ENCODE measurements at places on chromosomes 2 and 18.
A peak's percentile ranks its signal among the peaks of the same experiment; 100 is the strongest.

GRCh38 chr2:128770143-128771085 is 451.7 kb upstream of the HS6ST1 start:
- DNase-seq = no peak

DNA sequence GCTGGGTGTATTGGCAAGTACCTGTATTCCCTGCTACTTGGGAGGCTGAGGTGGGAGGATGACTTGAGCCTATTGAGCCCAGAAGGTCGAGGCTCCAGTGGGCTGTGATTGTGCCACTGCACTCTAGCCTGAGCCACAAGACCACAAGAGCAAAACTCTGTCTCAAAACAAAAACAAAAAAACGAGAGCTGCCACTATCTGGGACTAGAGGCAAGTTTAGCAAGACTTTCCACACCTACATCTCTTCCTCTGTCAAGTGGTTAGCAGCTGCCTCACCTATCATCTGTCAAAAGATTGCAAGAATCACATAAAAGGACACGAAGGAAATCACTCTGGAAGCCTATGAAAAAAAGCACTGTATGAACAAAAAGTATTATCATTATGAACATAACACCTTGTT is 55.2 kb upstream of the RIOK3 start:
- no peak for DNase-seq

DNA sequence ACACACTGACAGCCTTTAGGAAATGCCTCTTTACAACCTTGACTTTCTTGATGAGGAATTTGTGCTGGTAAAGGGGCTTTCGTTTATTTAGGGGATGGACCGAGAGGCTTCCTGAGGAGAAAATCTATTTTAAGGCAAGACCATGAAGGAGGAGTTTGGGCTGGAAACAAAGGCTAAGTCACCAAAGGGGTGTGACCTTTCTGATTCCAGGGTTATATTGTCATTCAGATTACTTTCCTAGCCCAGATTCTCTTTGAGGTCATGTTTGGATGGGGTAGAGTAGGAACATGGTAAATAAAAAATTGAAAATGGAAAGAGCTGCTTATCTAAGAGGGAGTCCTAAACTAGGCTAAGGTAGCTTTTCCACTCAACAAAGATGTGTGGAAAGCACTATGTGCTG is 77.1 kb upstream of the UGP2 start:
- no peak for DNase-seq

DNA sequence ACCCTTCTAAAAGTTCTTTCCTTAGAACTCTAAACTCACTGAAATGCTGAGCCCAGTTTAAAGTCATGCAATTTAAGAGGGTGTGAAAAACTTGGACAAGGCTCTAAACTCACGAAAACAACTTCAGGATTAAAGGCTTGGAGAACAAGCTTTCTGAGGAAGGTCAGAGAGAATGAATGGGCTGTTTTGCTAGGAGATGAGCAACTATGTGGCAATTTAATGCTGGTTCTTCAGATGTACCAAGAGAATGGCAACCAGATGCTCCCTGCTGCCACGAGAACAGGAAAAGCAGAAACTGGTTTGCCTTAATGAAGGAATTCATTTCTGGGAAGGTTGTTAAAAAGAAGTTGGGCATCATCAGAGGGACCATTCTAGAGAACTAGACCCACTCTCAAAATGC is 77.8 kb upstream of the PMAIP1 start:
- no peak for DNase-seq

DNA sequence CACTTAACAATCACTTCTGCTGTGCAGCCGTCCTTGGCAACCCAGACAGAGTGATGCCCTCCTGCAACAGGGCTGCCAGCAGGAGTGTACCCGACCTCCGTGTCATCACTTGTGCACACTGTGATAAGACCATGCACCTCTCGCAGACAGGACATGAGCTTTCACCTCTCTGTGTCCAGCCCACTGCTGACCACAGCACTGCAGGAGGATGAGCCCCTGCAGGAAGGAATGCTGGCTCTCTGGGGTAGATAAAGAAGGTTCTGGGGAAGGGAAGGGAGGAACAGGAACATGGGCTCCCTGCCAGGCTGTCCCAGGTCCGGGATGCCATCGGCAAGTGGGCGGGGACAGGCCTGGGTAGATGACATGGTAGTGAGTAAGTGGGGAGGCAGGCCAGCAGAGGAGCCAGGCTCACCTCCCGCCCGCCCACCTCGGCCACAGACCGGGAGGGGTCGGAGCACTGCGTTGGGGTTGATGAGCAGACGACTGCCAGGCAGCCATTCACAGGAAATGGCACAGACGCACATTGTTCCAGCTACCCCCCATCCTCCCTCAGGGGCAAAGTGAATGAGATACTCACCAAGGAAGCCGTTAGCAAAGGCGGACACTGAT is 18.6 kb upstream of the COL6A3 start:
- DNase-seq = peak; percentile 40

- no peak for DNase-seq
Observed at GRCh38 chr18:9417073-9417851, 58.1 kb upstream of the RALBP1 start.

GRCh38 chr18:37922162-37922561 is 356.6 kb upstream of the CELF4 start:
- DNase-seq = no peak

- DNase-seq = no peak
Observed at GRCh38 chr2:10759151-10759714, 37.8 kb downstream of the ATP6V1C2 start.

DNA sequence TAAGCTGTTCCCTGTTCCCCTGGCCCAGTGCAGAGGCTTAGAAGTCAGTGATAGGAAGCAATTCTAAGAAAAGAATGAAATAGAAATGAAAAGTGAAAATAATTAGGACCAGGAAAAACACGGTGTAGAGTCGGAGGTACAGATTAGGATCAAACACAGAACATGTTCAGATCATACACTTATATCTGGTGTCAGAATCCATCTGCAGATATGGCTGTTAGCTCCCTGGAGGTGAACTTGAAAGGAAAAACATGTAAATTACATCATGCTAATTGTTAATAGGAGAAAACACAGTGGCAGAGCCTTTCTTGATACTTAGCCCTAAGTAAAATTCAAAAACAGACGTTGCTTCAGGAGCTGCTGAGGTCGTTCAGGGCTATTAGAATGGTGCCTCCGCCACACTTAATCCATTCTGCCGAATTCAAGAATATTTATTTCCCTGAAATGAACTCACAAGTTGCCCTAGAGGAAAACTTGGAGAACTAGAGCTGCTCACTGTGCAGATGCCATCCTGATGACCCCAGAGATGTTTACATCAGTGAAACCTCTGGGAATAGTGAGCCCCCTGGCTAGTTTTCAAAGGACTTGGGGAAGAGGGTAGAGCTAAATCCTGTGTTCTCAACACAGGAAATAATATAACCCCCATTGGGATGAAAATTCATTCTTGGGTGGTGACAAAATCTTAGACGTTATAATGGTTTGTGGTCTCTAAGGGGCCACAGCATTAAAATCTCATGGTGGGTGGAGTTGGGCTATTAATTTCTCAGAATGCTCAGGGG is 27.5 kb downstream of the LPIN1 start:
- no peak for DNase-seq

DNA sequence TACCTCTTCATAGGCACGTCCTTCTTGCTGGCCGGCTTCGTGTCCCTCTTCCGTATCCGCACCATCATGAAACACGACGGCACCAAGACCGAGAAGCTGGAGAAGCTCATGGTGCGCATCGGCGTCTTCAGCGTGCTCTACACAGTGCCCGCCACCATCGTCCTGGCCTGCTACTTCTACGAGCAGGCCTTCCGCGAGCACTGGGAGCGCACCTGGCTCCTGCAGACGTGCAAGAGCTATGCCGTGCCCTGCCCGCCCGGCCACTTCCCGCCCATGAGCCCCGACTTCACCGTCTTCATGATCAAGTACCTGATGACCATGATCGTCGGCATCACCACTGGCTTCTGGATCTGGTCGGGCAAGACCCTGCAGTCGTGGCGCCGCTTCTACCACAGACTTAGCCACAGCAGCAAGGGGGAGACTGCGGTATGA is 2.3 kb downstream of the FZD7 start:
- DNase-seq = no peak

- DNase-seq = no peak
Observed at GRCh38 chr2:237665713-237666143, 38.3 kb downstream of the LRRFIP1 start.

DNA sequence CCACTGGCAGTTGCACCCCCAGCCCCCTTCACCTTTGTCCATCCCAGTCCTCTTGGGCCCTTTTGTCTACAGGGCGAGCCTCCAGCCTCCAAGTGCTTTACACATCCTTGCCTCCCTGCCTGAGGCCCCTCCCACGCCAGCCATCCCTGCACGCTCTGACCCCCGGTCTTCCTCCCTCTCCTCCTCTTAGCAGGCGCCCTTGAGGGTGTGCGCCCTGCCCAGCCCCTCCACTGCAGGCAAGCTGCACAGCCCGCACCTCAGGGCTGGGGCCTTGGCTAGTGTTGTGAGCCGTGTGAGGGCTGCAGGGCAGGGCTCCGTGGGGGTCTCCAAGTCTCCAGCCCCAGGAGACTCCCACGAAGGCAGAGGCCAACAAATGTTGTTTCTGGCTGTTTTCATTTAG is 6.9 kb downstream of the BOK start:
- no peak for DNase-seq

DNA sequence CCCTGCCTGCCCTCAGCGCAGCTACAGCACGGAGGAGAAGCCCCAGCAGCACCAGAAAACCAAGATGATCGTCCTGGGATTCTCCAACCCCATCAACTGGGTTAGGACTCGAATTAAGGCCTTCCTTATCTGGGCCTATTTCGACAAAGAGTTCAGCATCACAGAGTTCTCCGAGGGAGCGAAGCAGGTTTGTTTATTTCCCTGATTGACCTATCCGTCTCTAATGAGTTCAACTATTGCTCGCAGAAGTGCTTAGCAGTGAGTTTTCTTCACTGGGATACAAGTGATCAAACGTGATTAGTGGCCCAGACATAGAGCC is 639 bp downstream of the MAIP1 start:
- no peak for DNase-seq

DNA sequence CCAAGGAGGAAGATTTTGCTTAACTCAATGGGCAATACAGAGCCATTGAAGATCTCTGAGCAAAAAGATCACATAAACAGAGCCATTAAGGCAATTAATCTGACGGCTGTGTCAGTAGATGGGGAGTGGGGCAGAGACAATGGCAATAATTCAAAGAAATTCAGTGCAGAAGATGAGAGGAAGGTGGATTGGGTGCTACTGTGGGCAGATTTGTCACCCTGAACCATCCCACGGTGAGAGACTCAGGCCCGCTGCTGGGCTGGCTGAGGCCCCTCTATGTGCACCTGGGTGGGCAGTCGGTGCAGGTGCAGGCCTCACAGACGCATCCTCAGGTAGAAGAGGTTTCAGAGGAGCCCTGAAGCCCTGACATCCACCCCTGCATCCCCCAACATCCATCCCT is 458.6 kb downstream of the EIPR1 start:
- no peak for DNase-seq

DNA sequence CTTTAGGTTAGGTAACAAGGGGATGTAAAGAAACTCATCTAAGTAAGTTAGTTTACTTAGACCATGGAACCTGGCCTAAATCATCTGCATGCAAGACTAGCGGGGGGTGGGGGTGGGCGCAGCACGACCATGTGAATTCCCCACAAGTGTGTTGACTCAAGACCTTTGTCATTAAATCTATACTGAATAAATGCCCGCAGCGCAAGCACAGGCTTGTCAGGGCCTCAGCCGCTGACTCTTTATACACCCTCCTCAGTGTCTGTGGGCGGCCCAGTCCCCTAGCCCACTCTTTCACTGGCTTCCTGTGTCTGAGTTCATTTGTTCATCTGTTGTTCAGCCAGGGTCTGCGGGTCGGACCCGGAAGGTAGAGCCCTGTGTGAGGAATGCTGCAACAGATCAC is 17.8 kb downstream of the MAP3K2 start:
- no peak for DNase-seq

DNA sequence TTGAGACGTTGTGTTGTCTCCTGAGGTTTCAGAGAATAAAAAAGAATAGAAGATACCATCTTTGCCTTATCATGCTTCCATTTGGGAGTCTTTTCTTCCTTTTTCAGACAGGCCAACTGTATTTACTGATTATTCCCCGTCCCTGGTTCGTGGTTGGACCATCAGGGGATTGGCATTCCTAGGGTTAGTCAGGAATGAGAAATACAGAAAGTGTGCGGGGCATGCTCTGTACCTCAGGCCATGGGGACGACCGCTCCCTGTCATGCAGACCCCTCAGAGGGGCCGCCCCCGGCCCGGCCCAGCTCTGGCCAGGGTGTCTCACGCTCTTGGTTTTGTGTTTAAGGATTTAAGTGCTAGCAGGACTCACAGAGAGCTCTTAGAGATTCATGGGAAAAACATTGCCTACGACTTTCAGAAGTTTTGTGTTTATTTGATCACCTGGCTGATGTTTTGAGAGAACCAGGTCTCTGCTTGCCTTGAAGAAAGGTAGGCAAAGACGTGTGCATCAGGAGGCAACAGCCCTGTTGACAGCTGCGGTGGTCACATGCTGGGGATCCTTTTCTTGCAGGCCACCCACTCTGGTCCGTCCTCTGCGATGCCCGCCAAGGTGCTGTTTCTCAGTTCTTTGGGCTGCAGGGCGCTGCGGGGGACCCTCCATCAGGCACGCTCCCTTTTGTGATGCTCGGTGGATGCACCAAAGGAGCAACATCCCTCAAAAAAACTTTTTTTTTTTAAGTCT is 317.8 kb downstream of the AGAP1 start:
- no peak for DNase-seq

- no peak for DNase-seq
Observed at GRCh38 chr2:41900101-41900577, 147.7 kb upstream of the PKDCC start.

DNA sequence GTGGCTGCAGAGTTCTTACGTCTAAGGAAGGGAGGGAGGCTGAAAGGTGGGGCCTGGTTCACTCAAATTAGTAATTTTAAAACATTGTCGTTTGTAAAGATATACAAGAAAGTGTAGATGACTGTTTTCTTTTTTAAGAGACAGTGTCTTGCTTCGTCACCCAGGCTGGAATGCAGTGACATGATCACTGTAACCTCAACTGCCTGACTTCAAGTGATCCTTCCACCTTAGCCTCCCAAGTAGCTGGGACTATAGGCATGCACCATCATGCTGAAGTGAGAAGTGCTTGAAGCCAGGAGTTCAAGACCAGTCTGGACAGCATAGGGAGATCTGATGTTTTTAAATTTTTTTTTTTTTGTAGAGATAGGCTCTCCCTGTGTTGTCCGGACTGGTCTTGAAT is 52.9 kb downstream of the HNRNPLL start:
- no peak for DNase-seq

- no peak for DNase-seq
Observed at GRCh38 chr2:86055314-86055713, 50.4 kb downstream of the POLR1A start.

DNA sequence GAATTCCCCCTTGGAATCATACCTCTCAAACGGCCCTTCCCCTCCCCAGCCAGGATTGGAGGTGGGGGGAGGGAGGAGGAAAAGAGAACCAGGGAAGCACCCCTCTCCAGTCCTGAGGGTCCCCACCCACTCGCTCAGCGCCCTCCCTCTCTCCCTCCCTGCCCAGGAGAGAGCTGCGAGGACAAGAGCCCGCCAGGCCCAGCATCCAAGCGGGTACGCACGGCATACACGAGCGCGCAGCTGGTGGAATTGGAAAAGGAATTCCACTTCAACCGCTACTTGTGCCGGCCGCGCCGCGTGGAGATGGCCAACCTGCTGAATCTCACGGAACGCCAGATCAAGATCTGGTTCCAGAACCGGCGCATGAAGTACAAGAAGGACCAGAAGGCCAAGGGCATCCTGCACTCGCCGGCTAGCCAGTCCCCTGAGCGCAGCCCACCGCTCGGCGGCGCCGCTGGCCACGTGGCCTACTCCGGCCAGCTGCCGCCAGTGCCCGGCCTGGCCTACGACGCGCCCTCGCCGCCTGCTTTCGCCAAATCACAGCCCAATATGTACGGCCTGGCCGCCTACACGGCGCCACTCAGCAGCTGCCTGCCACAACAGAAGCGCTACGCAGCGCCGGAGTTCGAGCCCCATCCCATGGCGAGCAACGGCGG is 14.4 kb downstream of the HOXD3 start:
- DNase-seq = no peak

Measured in activated CD4-positive, CD25-positive, alpha-beta regulatory T cell (primary cell).